Peyer's patch (tissue), 4 donors: ENCODE measurements at places on chromosomes 11 and 22. TPM values are rescaled to one million over a fixed set of nuclear protein-coding genes. Genes with fewer than 3 reads are reported as not detected.

Gene OR52H1
- total RNA-seq: not detected

Gene NXPE4
- total RNA-seq: not detected

Gene SMIM35
- total RNA-seq: not detected

Gene UBQLN3
- 5.8 TPM for total RNA-seq

Gene TECTA
- 6.6 TPM for total RNA-seq

Gene NKAPD1
- 10.7 TPM for total RNA-seq

Gene PATE4
- total RNA-seq: not detected

Gene EMSY
- total RNA-seq: 35.5 TPM

Gene OR9Q2
- not detected for total RNA-seq

Gene TCN1
- total RNA-seq: not detected

Gene CRYAB
- 7.7 TPM for total RNA-seq

Gene PHETA2
- 8.9 TPM for total RNA-seq

Gene LGR4
- total RNA-seq: 29.7 TPM

Gene MAPK11
- 14.0 TPM for total RNA-seq

Gene SCGB1D2
- not detected for total RNA-seq

Gene PCF11
- 78.4 TPM for total RNA-seq

Gene CCDC89
- 14.0 TPM for total RNA-seq

Gene MMP12
- total RNA-seq: 0.40 TPM

Gene LIN7C
- total RNA-seq: 41.2 TPM

Gene QSER1
- total RNA-seq: 111 TPM

Gene MYBPC3
- not detected for total RNA-seq

Gene C11orf97
- not detected for total RNA-seq

Gene PHF5A
- 24.0 TPM for total RNA-seq

Gene C11orf16
- not detected for total RNA-seq

Gene TMEM132A
- 5.1 TPM for total RNA-seq

Gene OR51B4
- not detected for total RNA-seq

Gene TMEM109
- 39.4 TPM for total RNA-seq

Gene BTG4
- not detected for total RNA-seq

Gene SPDYC
- total RNA-seq: not detected

Gene SSTR3
- total RNA-seq: not detected

Gene CSNK2A3
- 2.0 TPM for total RNA-seq

Gene SNX32
- total RNA-seq: 6.4 TPM

Gene LMNTD2
- 32.9 TPM for total RNA-seq

Gene KCNJ5
- total RNA-seq: not detected

Gene RAB36
- 1.0 TPM for total RNA-seq

Gene OR56A1
- total RNA-seq: not detected

Gene PRAME
- not detected for total RNA-seq

Gene SCT
- not detected for total RNA-seq

Gene PDGFB
- 10.7 TPM for total RNA-seq

Gene OR51B5
- not detected for total RNA-seq

Gene HEPHL1
- total RNA-seq: not detected

Gene DNHD1
- 50.4 TPM for total RNA-seq

Gene GVQW3
- 23.9 TPM for total RNA-seq
